Activated CD8-positive, alpha-beta memory T cell treated with anti-CD3 and anti-CD28 coated beads, Interleukin-2, amount 10 ng/mL, durations not matched to agents 7 days and 5 days (primary cell): ENCODE measurements at places on chromosomes 3 and 15.

DNA sequence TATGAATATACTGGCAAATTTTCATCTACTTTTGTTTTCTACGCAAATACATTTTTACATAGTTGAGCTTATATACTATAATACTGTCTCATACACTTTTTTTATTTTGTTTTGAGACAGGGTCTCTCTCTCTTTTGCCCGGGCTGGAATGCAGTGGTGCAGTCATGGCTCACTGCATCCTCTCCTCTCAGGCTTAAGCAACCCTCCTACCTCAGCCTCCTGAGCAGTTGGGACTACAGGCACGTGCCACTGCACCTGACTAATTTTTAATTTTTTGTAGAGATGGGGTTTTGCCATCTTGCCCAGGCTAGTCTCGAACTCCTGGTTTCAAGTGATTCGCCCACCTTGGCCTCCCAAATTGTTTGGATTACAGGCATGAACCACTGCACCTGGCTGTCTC, 25.9 kb downstream of the HACL1 start:
- peaks cover 6% of the 10 kb centered on the region for H3K4me1 ChIP-seq
- no peak overlapping the region for H3K27ac ChIP-seq
- H3K4me3 ChIP-seq = no peak overlapping the region
- DNase-seq = no peak
- no peaks in the 10 kb centered on the region for H3K27me3 ChIP-seq

DNA sequence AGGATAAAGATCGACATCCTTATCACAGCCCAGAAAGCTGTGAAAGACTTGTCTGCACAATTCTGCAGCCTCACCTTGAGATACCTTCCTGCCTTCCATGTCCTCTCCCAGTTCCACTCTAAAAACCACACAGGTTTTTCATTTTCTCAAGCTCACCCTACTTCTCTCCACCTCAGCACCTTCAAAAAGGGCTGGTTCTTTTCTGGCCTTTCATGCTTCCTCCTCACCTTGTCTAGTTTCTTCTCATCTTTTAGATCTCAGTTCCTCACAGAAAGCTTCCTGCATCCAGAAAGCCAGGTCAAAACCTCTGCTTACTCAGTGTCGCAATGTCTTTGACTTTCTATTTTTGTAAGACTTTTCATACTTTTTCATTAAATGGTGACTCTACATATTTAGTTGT, 140.2 kb upstream of the STT3B start:
- no peak overlapping the region for H3K27ac ChIP-seq
- no peaks in the 10 kb centered on the region for H3K4me1 ChIP-seq
- no peaks in the 10 kb centered on the region for H3K27me3 ChIP-seq
- no peak overlapping the region for H3K4me3 ChIP-seq
- DNase-seq = no peak

GRCh38 chr3:73563896-73564582, 60.7 kb downstream of the PDZRN3 start:
- H3K27me3 ChIP-seq = no peaks in the 10 kb centered on the region
- no peaks in the 10 kb centered on the region for H3K36me3 ChIP-seq
- no peak for DNase-seq
- no peak overlapping the region for H3K27ac ChIP-seq
- H3K4me1 ChIP-seq = no peaks in the 10 kb centered on the region

GRCh38 chr15:43899928-43900327, 73.1 kb downstream of the WDR76 start:
- H3K27ac ChIP-seq = no peak overlapping the region
- H3K27me3 ChIP-seq = no peaks in the 10 kb centered on the region
- peaks cover 4% of the 10 kb centered on the region for H3K4me1 ChIP-seq
- no peak for DNase-seq
- H3K4me3 ChIP-seq = no peak overlapping the region

GRCh38 chr15:65287520-65287855, 805 bp upstream of the PARP16 start:
- DNase-seq = no peak
- H3K4me1 ChIP-seq = peaks cover 27% of the 10 kb centered on the region
- peaks cover 2% of the 10 kb centered on the region for H3K36me3 ChIP-seq
- H3K4me3 ChIP-seq = peak overlapping the region; percentile 81
- H3K27ac ChIP-seq = peak overlapping the region; percentile 86

DNA sequence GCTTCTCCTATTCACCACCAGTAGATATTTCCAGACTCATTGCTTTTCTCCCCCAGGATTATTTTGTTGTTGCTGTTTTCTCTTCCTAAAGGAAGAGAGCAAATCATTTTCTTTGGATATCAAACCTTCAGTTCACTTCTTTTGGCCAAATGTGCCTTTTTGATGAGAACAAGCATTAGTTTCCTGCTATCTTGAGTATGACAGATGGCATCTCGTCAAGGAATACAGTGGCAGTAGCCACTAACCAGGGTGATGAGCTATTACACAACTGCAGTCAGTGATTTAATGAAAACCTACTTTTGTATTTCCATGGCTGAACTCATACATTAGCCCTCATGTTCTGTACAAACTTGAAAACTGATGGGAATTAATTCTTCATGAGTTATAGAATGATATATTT, 354.6 kb downstream of the CADM2 start:
- H3K4me1 ChIP-seq = no peaks in the 10 kb centered on the region
- H3K27ac ChIP-seq = no peak overlapping the region
- no peaks in the 10 kb centered on the region for H3K36me3 ChIP-seq
- H3K27me3 ChIP-seq = no peaks in the 10 kb centered on the region

GRCh38 chr3:10599444-10599843, 94.1 kb upstream of the ATP2B2 start:
- peaks cover 18% of the 10 kb centered on the region for H3K27me3 ChIP-seq
- peaks cover 26% of the 10 kb centered on the region for H3K4me1 ChIP-seq
- no peak for DNase-seq
- H3K27ac ChIP-seq = no peak overlapping the region

DNA sequence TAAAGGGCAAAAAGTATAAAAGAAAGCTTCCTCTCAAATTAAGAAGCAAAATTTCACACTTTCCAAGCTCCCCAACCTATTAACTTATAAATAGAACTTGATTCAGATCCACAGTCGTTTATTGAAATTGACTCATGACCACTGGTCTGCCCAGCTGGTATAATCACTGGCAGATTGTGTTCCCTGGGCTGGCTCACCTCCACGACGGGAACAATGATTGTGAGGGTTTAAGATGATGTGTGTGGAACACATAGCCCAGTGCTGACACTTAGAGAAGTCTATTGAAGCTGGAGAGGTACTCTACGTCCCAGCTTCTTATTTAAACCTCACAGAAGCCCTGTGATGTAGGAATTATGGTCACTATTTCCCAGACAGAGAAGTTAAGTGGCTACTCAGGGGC, 90.4 kb downstream of the MB21D2 start:
- DNase-seq = no peak
- no peaks in the 10 kb centered on the region for H3K36me3 ChIP-seq

GRCh38 chr3:133169331-133170068, 131.3 kb downstream of the TMEM108 start:
- H3K4me1 ChIP-seq = no peaks in the 10 kb centered on the region
- H3K4me3 ChIP-seq = no peak overlapping the region
- H3K36me3 ChIP-seq = no peaks in the 10 kb centered on the region

GRCh38 chr15:68566377-68566954, 12.3 kb upstream of the CORO2B start:
- no peaks in the 10 kb centered on the region for H3K4me1 ChIP-seq
- H3K27me3 ChIP-seq = peaks cover 56% of the 10 kb centered on the region
- no peak for DNase-seq
- H3K4me3 ChIP-seq = no peak overlapping the region

- peak overlapping the region; percentile 94 for H3K4me3 ChIP-seq
- no peaks in the 10 kb centered on the region for H3K27me3 ChIP-seq
- H3K4me1 ChIP-seq = peaks cover 47% of the 10 kb centered on the region
- peak; percentile 63 for DNase-seq
- H3K27ac ChIP-seq = peak overlapping the region; percentile 97
Observed at GRCh38 chr3:27483117-27484014, 818 bp downstream of the SLC4A7 start.

- H3K4me3 ChIP-seq = no peak overlapping the region
- peak overlapping the region; percentile 4 for H3K27ac ChIP-seq
- peaks cover 50% of the 10 kb centered on the region for H3K4me1 ChIP-seq
- no peaks in the 10 kb centered on the region for H3K27me3 ChIP-seq
Observed at GRCh38 chr3:4809922-4810321, 169.3 kb upstream of the BHLHE40 start.

- H3K36me3 ChIP-seq = no peaks in the 10 kb centered on the region
- no peak for DNase-seq
- peaks cover 4% of the 10 kb centered on the region for H3K27me3 ChIP-seq
- H3K4me3 ChIP-seq = no peak overlapping the region
- no peak overlapping the region for H3K27ac ChIP-seq
Observed at GRCh38 chr15:25624504-25625177, 185.8 kb upstream of the UBE3A start.

GRCh38 chr15:53461677-53462076, 297.8 kb downstream of the WDR72 start:
- DNase-seq = no peak
- no peak overlapping the region for H3K4me3 ChIP-seq
- no peak overlapping the region for H3K27ac ChIP-seq
- no peaks in the 10 kb centered on the region for H3K36me3 ChIP-seq
- no peaks in the 10 kb centered on the region for H3K27me3 ChIP-seq

GRCh38 chr3:46301122-46301835, 52.6 kb upstream of the CCR2 start:
- H3K27me3 ChIP-seq = peaks cover 14% of the 10 kb centered on the region
- DNase-seq = no peak
- H3K36me3 ChIP-seq = peaks cover 18% of the 10 kb centered on the region
- no peak overlapping the region for H3K4me3 ChIP-seq

GRCh38 chr15:37485056-37485455, 384.7 kb upstream of the MEIS2 start:
- no peaks in the 10 kb centered on the region for H3K27me3 ChIP-seq
- no peak for DNase-seq
- no peak overlapping the region for H3K27ac ChIP-seq
- no peak overlapping the region for H3K4me3 ChIP-seq
- no peaks in the 10 kb centered on the region for H3K4me1 ChIP-seq

GRCh38 chr15:63752075-63752684, 81.6 kb downstream of the HERC1 start:
- DNase-seq = peak; percentile 55
- H3K4me3 ChIP-seq = no peak overlapping the region
- H3K27ac ChIP-seq = no peak overlapping the region
- no peaks in the 10 kb centered on the region for H3K27me3 ChIP-seq
- peaks cover 20% of the 10 kb centered on the region for H3K36me3 ChIP-seq
- H3K4me1 ChIP-seq = peaks cover 7% of the 10 kb centered on the region

DNA sequence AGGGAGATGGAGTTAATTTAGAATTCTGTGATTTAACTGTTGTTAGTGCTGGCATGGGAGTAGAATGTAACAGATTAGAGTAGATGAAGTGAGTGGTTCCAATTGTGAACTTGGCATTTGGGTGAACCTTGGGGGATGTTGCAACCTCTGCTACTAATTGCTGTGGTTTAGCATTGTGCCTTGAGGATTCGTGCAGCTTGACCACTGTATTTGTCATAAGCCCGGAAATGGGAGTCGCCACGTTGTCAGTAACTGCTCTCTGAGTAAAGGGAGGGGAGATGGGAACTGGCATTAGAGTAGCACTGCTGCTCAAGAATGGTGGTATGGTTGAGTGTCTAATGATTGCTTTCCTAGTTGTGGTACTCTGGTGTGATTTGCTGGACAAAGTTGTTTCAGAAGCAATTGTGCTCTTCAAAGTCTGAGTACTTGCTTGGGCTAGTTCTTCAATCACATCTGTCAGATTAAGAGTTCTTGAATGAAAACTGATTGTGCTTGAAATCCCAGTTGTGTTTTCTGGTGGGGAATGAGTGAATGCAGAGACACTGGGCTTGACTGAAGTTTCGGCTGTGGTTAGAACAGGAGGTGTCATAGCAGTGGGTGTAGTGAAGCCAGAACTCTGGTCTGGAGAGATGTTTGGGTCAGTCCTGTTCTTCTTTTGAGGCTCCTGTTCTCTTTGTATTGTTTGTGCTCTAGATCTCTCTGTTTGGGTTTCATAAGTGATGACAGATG, 15.4 kb downstream of the IGSF10 start:
- no peak overlapping the region for H3K27ac ChIP-seq
- H3K36me3 ChIP-seq = no peaks in the 10 kb centered on the region
- DNase-seq = no peak
- no peaks in the 10 kb centered on the region for H3K4me1 ChIP-seq
- no peak overlapping the region for H3K4me3 ChIP-seq

- no peak overlapping the region for H3K27ac ChIP-seq
- H3K4me1 ChIP-seq = no peaks in the 10 kb centered on the region
- no peak for DNase-seq
Observed at GRCh38 chr3:145900056-145900829, 260.7 kb downstream of the PLOD2 start.

GRCh38 chr3:137852391-137852830, 88.3 kb downstream of the SOX14 start:
- no peaks in the 10 kb centered on the region for H3K27me3 ChIP-seq
- DNase-seq = no peak
- H3K36me3 ChIP-seq = no peaks in the 10 kb centered on the region

DNA sequence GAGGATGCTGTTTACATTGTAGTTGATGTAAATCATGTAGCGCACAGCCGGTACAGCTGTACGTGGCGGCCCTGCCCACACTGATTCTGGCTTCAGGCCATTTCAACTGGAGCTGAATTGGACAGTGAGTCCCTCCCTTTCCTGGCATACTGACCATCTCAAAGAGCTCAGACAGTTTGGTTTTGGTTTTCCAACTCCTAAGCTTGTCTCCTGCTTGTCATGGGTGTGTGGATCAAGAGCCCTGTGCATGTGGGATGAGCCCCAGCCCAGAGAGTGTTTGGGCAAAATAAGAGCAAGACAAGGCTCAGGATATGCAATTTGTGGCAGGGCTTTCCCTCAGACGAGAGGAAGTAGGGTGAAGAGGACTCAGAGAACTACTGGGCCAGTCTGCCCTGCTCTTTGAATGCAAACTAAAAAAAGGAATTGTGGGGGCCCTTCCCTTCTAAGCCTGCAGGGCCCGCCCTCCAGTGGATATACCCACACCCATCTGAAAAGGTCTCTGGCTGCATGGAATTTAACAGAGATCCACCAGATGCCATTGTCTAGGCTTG, 13.3 kb downstream of the ITGA11 start:
- no peak for DNase-seq
- H3K27me3 ChIP-seq = peaks cover 7% of the 10 kb centered on the region
- H3K4me1 ChIP-seq = no peaks in the 10 kb centered on the region
- no peak overlapping the region for H3K27ac ChIP-seq

DNA sequence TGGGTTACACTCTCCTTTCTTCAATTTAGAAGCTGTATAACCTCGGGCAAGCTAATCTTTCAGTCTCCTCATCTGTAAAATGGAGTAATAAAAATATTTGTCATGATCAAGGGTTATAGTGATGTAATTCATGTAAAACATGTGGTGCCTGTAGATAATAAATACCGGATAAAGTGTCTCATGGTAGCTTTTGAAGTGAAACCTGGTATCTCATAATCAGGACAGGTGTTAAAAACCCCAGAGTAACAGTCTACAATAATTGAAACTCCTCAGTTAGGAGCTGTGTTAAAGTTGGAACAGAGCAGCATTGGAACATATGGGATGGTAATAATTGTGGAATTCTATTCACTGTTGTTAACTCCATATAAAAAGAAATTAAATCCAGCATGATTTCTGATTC, 884 bp upstream of the KNL1 start:
- H3K4me1 ChIP-seq = peaks cover 45% of the 10 kb centered on the region
- peaks cover 15% of the 10 kb centered on the region for H3K36me3 ChIP-seq
- no peak for DNase-seq
- H3K4me3 ChIP-seq = peak overlapping the region; percentile 93
- peak overlapping the region; percentile 99 for H3K27ac ChIP-seq
